Stimulated activated naive B cell treated with anti-CD40 and anti-IgM and Interleukin-4, amounts not matched to agents 10 μg/mL and 1 μg/mL and 100 μg/mL, for 72 hours (primary cell): ENCODE measurements at places on chromosomes 2 and 18.
A peak's percentile ranks its signal among the peaks of the same experiment; 100 is the strongest.

GRCh38 chr2:142843731-142844130, 33.7 kb upstream of the KYNU start:
- H3K4me1 ChIP-seq = no peaks in the 10 kb centered on the region
- no peaks in the 10 kb centered on the region for H3K36me3 ChIP-seq
- DNase-seq = no peak
- no peak overlapping the region for H3K27ac ChIP-seq

- H3K4me1 ChIP-seq = no peaks in the 10 kb centered on the region
- no peak overlapping the region for H3K4me3 ChIP-seq
- H3K27me3 ChIP-seq = no peaks in the 10 kb centered on the region
- H3K36me3 ChIP-seq = no peaks in the 10 kb centered on the region
These were observed 24.9 kb downstream of the ZNF892 start for GRCh38 chr2:95232232-95232631.

DNA sequence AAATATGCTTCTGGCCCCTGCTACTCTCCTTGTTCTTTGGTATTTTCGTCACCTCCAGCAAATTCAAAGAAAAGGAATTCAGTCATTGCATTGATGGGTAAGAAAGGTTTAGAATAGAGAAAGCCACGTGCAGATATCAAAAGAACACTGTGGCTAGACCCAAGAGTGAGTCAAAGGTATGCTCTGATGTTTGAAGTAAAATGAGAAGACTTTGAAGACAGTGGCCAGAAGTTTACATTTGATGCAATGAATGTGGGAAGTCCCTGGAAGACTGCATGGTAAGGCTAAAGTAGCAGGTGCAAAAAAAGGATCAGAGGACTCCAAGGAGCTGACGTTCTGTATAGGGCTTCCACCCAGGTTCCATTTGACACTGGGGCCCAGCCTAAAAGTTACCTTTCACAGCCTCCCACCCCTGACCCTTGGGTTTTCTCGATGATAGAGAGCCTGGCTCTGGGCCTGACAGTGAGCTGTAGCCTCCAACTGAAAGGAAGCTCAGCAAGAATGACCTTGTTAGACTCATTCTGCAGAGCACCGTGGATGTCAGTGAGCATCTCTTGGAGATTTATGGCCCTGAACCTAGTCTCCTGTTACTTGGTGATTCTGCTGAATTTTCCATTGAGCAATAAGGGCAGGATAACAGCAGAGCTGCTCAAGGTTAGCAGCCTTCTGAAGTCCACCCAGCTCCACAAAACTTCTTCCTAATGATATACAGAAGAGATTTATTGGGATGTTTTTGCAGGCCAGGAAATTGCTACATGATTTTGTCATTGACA, 223.7 kb upstream of the RBBP8 start:
- H3K4me3 ChIP-seq = no peak overlapping the region
- no peaks in the 10 kb centered on the region for H3K4me1 ChIP-seq
- no peak for DNase-seq
- H3K27ac ChIP-seq = no peak overlapping the region

GRCh38 chr2:187453078-187453641, 5.1 kb upstream of the CALCRL start:
- H3K4me3 ChIP-seq = no peak overlapping the region
- DNase-seq = no peak
- no peaks in the 10 kb centered on the region for H3K36me3 ChIP-seq
- H3K4me1 ChIP-seq = peaks cover 3% of the 10 kb centered on the region
- no peak overlapping the region for H3K27ac ChIP-seq

DNA sequence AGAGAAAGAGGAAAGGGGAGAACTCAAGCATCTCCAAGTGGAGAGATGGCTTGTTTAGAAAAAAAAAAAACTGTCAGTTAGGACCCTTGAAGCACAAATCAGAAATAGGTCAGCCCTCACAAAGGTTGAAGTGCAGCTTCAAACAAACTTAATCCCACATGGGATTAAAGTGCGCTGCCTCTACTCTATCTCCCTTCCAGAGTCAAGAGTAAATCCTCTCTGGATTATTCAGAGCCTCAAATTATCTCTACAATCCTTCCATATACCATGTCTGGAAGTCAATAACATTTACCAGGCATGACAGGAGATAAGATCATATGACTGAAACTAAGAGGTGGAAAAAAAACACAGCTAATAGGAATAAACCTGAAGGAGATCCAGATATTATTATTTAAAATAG, 69.8 kb downstream of the SMAD7 start:
- H3K27me3 ChIP-seq = no peaks in the 10 kb centered on the region
- no peak overlapping the region for H3K4me3 ChIP-seq
- H3K27ac ChIP-seq = no peak overlapping the region
- peaks cover 9% of the 10 kb centered on the region for H3K4me1 ChIP-seq
- H3K36me3 ChIP-seq = no peaks in the 10 kb centered on the region
- no peak for DNase-seq

- H3K4me1 ChIP-seq = peaks cover 28% of the 10 kb centered on the region
- no peak overlapping the region for H3K4me3 ChIP-seq
- H3K27me3 ChIP-seq = no peaks in the 10 kb centered on the region
- DNase-seq = no peak
- no peaks in the 10 kb centered on the region for H3K36me3 ChIP-seq
- no peak overlapping the region for H3K27ac ChIP-seq
These were observed 108.8 kb upstream of the PPP1CB start for GRCh38 chr2:28642796-28643195.

DNA sequence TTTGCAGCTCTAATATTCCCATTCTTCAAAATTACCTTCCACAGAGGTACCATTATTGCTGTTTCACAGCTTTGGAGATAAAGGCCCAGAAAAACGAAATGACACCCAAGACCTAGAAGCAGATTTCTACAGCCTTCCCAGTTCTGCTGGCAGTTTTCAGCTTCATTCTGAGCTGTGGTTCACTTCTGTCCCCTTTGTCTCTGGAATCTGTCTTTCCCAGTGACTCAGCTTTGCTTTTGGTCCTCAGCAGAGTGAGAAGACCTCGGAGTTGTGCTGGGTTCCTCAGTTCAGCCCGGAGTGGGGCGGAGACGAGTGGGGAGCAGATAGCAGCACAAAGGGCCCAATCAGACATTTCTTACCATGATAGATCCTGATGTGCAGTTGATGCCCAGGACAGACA, 180.7 kb upstream of the CXCR4 start:
- no peak overlapping the region for H3K27ac ChIP-seq
- peaks cover 5% of the 10 kb centered on the region for H3K4me1 ChIP-seq
- no peak overlapping the region for H3K4me3 ChIP-seq
- DNase-seq = no peak
- H3K27me3 ChIP-seq = no peaks in the 10 kb centered on the region
- H3K36me3 ChIP-seq = no peaks in the 10 kb centered on the region

- DNase-seq = no peak
- H3K27ac ChIP-seq = no peak overlapping the region
- H3K4me1 ChIP-seq = peaks cover 10% of the 10 kb centered on the region
- H3K27me3 ChIP-seq = peaks cover 21% of the 10 kb centered on the region
These were observed 34.3 kb downstream of the MAL start for GRCh38 chr2:95059656-95060370.

- no peak overlapping the region for H3K27ac ChIP-seq
- no peaks in the 10 kb centered on the region for H3K4me1 ChIP-seq
- DNase-seq = no peak
These were observed 1097.9 kb upstream of the CNTNAP5 start for GRCh38 chr2:122927197-122927596.

DNA sequence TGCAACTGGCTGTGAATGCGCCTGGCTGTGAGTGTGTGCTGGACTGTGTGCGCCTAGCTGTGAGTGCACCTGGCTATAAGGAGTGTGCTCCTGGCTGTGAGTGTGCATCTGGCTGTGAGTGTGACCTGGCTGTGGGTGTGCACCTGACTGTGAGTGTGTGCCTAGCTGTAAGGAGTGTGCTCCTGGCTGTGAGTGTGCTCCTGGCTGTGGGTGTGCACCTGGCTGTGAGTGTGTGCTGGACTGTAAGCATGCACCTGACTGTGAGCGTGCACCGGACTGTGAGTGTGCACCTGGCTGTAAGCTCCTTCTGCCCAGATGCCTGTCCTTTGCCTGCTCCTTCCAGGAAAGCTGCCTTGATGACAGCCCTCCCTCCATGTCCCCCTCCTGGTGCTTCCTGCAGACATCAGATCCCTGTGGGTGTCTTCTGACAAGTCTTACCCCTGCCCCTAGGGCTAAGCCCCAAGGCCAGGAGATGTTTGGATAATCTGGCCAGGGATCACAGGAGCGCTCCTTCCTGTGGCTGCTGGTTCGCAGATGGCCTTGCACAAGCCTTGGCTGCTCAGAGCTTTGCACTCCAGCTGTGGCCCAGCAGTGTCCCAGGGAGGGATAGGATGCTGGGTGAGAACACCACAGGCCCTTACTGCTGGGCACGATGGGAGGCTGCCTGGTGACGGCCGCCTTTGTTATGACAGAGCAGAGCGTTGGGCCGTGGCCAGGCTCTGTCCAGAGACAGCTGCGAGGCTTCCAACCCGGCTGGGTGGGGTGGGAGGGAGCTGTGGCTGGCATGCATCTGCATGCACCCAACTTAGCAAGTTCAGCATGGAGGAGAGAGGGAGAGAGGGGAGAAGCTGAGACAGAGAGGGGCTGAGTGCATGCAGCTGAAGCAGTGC, 89.9 kb downstream of the GLI2 start:
- no peak for DNase-seq
- no peaks in the 10 kb centered on the region for H3K36me3 ChIP-seq
- no peak overlapping the region for H3K27ac ChIP-seq
- no peak overlapping the region for H3K4me3 ChIP-seq
- H3K4me1 ChIP-seq = no peaks in the 10 kb centered on the region

DNA sequence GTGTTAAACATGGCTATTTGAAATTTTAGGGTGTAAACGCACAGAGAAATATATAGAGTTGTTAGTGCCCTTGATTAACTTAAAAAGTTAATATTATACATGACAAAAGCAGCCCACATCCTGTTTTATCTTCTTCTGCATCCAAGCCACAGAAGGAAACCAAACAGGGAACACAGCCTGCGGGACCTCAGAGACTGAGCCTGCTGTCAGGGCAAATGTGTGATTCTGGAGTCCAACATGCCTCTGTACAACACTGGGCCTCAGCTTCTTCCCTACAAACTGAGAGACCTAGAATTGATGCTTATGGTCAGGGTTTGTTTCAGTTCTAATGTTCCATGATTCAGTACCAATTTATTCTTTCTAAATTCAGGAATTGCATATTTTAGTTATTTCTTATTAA, 404.7 kb downstream of the FBXO15 start:
- H3K27ac ChIP-seq = no peak overlapping the region
- H3K4me1 ChIP-seq = no peaks in the 10 kb centered on the region
- peaks cover 8% of the 10 kb centered on the region for H3K27me3 ChIP-seq
- no peak for DNase-seq
- no peak overlapping the region for H3K4me3 ChIP-seq

DNA sequence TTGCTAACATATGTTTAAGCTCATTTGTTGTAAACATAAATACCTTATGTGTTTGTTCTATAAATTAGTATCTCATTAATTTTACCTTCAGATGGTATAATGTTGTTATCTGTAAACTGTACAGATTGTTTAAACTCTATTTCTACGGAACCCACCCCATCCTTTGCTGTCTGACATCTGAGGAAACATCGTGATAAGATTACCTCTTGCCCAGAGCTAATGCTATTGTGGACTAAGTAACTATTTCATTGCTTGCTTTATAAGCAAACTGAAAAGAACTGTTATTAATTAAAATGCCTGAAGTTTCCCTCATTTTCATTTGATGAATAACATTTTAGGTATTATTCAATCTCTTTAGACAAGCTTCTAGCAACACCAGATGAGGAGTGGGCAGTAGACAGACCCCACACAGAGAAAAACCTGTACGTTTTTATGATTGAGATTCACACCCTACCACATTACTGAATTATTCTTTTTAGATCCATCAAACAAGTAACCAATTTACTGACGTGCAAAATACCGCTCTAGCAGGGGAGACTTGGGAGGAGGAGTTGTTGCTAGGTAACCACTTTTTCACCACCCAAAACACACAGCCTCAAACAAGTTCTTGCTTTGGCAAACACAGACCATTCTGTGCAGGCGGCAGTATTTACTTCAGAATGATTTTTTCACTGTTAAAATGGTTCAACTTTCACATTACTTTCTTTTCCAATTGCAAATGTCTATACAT, 1.9 kb upstream of the SYT4 start:
- DNase-seq = no peak
- H3K36me3 ChIP-seq = no peaks in the 10 kb centered on the region
- H3K27ac ChIP-seq = no peak overlapping the region
- H3K27me3 ChIP-seq = peaks cover 5% of the 10 kb centered on the region
- H3K4me3 ChIP-seq = no peak overlapping the region

GRCh38 chr18:59900222-59901128, 679 bp downstream of the PMAIP1 start:
- DNase-seq = peak; percentile 64
- H3K27me3 ChIP-seq = no peaks in the 10 kb centered on the region
- H3K36me3 ChIP-seq = peaks cover 38% of the 10 kb centered on the region
- peaks cover 30% of the 10 kb centered on the region for H3K4me1 ChIP-seq

DNA sequence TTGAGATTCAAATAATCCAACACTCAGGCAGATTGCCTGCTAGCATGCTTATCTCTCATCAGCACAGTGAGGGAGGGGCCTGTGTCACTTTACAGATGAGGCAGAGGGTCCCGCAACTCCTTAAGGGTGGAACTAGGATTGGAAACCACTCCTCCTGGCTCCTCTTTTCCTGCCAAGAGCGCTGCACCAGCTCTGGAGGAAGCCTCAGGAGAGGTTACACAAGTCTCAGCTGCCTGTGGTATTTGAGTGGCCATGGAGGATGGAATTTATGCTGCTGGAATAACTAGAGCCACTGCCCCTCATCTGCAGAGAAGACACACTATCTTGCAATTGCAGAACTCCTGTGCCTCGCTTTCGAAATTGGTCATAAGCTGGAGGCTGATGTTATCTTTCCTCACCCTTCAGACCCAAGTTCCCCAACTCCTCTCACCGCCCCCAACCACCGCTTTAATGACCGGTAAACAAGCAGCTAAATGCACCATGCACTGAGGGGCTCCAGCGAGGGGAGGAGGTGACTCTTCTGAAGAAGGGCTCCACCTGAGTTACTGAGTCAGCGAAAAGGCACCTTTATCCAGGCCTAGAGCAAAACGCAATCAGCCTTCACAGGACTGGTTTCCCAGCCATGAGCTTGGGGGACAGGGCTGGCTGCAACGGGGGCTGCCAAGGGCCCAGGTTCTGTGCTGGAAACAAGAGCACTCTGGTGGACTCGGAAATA, 245.8 kb downstream of the SOX11 start:
- no peak for DNase-seq
- no peaks in the 10 kb centered on the region for H3K4me1 ChIP-seq
- H3K27ac ChIP-seq = no peak overlapping the region
- H3K36me3 ChIP-seq = no peaks in the 10 kb centered on the region
- H3K27me3 ChIP-seq = no peaks in the 10 kb centered on the region

DNA sequence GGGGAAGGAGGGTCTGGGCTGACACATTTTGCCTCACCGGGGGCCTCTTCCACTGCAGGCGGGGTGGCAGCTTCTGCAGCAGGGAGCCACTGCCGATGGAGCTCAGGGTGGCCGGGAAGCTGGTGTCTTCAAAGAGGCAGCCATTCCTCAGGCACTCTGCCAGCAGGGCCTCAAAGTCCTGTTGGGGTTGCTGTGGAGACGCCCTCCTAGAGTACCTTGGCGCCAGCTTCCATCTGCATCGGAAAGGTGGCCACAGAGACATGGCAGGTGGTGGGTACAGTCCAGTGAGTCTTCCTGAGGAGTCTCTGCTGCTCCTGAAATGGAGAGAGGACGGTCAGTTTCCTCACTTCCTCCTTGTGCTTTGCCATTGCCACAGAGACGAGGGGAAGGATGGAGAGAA, 12.1 kb downstream of the CAPN14 start:
- H3K4me3 ChIP-seq = no peak overlapping the region
- H3K4me1 ChIP-seq = peaks cover 16% of the 10 kb centered on the region
- H3K27ac ChIP-seq = no peak overlapping the region
- peaks cover 9% of the 10 kb centered on the region for H3K36me3 ChIP-seq
- no peaks in the 10 kb centered on the region for H3K27me3 ChIP-seq

- H3K27ac ChIP-seq = no peak overlapping the region
- H3K36me3 ChIP-seq = no peaks in the 10 kb centered on the region
- H3K27me3 ChIP-seq = peaks cover 7% of the 10 kb centered on the region
These were observed 30.4 kb upstream of the MGAT4A start for GRCh38 chr2:98761267-98761781.
